Brain microvascular endothelial cell (primary cell): ENCODE measurements at places on chromosomes 12 and 14.
A peak's percentile ranks its signal among the peaks of the same experiment; 100 is the strongest.

GRCh38 chr12:74971201-74971600, 238.4 kb downstream of the KCNC2 start:
- no peak for DNase-seq

GRCh38 chr12:13099066-13099843, 4.2 kb downstream of the GSG1 start:
- DNase-seq, result no peak

DNA sequence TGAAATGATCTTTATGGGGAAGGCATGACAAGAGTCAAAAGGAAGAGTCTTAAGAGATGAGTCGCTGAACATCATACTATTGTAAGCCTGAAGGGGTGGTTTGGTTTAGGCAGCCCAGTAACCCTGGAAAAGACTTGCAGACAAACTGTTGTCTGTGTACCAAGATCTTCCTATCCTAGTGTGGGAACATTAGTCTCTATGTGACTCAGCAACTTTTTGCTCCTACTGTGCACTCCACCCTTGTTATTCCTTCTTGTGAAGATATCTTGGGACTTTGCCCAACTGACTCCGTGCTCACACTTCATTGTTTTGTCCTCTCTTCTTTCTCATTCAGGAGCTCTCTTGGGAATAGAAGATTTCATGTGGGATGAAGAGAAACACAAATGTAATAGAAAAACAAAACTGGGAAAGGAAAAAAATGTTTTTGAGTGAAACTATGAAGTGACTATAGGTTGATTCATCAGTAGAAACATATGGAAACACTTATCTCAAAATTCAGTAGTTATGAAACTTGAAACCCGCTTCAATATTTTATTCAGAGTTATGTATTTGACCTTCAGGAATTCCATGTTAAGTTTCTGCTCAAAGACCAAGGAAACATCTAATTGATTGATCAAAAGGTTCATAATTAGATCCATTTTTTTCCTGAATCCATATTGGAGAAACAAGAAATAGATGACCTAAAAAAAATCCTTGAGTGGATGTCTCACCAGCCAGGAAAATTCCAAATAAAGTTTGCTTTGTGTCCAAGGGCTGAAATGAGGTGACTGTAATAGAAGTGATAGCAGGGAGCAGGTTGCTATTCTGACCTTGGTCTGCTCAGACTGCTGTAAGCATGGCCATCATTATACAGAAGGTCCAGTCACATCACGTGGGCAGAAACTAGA, 67.2 kb downstream of the BTG1 start:
- DNase-seq, result peak; percentile 98

DNA sequence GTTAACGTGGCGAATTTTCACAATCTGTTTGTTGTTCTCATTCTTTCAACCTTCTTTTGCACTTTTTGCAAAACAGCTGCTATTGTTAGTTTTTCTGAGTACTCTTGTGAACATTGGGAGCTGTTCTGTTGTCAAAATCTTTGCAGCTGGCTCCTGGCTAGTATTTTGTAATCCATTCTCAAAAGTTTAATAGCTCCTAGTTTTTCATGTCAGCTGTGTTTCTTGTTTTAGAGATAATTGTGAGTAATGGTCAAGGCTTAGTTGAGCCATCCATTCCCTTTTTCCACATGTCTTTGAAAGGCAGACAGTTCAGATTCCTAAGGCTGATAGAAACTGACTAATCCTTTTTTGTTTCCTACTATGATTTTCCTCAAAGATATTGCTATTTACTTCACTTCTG, 39.1 kb upstream of the CRADD start:
- DNase-seq, result no peak

DNA sequence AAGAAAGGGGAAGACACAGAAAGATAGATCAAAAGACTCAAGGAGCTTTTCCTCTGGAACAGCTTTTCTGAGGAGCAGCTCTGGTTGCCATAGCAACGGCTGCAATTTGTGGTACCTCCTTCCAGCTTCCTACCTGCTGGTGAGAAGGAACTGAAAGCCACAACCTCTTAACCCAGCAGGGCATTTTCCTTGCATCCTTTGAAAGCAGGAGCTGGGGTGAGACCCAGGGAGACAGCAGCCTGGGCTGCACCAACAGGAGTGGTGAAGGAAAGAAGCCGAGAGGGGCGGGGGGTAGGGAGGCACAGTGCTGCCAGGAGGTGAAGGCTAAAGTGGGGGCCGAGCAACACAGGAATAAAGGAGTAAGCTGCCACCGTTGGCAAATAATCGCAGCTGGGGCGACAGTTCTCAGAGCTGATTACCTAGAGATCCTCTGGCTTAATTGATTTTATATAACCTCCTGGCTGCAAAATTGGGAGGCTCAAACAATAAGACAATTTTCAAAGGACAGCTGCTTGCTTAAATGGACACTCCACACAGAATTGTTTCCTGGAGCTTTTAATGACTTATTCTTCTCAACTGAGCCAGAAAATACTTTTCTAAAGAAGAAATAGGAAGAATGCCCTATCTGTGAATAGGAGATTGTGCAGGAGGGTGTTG, 129.4 kb downstream of the RPAP3 start:
- no peak for DNase-seq

DNA sequence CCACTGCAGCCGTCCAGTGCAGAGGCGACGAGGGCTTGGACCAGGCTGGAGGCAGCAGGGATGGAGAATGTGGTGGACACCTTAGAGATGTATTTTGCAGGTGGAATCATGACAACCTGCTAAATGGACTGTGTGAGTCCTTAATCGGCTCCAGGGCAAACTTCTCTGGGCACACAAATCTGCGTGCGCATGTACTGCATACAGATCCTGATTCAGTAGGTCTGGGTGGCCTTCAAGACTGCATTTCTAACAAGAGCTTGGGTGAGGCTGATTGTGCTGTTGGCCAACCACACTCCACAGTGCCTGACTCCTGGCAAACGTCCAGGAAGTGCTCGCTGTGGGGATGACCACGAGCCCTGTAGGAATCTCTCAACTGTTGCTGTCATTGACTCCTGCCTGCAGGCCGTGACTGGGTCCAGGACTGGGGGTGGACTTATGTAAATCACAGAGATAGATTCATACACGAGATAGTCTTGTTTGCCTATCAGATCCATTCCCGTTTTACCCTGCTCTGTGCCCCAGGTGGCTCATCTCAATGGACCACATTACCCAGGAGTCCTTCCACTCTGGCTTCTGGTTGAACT, 27.2 kb downstream of the JDP2 start:
- DNase-seq, result peak; percentile 57

- no peak for DNase-seq
These were observed 230.1 kb downstream of the ANO6 start for GRCh38 chr12:45446013-45446412.

DNA sequence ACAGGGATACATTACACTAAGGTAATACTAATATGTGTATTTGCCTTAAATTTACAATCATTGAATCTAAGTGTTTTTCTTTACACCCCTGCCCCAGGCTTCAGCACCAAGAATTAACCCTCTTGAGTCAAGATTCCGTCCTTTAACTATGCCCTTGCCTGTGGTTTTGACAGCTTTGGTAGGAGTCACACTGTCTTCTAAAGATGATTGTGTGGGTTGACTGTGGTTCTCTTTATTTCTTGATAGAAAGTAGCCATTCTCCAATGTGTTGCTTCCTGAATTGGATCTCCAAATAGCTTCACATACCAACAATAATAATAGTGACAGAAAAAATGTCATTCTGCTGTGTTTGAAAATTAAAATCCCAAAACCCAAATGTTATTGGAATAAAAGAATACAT, 3.6 kb downstream of the CLEC7A start:
- no peak for DNase-seq

DNA sequence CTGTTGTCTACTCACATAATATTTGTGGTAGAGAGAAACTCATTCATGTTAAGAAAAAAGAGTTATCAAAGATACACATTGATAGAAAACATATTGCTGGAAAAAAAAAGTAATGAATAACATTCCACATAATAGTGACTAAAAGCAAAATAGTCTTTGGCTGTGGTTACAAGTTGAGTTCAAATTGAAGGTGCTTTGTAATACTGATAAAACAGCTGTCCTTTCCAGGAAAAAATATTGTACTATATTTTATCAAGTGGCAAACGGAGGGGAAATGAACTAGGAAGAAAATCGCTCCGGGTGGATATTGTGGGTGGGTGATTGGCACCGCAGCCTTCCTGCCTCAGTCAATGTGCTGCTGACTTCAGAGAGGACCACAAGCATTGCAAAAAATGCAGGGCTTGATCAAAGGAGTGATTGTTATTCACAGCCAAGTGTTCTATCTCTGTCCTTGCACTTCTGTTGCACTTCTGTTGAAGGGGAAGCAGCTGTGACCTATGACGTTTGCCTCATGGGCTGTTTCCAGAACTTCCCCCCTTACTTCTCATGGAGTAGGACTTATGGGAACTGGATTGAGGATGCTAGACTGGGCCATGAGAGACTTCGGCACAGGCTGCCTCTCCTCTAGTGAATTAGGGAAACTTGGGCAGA, 114.4 kb downstream of the VRK1 start:
- DNase-seq, result no peak

- DNase-seq, result no peak
These were observed 94.5 kb upstream of the PELI2 start for GRCh38 chr14:56023661-56024081.

DNA sequence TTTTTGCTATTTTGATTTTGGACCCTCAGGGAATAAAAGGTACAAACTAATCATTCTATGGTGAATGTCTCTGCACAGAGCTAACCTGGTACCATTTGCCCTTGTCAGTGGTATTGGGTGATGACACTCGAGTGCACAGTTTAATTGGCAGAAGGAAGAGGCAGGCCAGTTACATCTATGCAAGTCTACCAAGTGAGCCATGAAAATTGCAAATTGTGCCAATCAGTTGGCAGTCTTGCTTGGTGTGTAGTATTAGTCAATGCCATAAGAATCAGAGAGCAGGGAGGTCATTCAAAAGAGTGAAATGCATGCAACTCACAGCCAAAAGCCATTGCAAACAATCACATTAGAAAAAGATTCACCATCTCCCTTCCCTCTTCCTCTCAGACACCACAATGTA, 479.6 kb downstream of the ADAMTS20 start:
- DNase-seq, result no peak

- DNase-seq, result peak; percentile 45
These were observed 3.0 kb downstream of the SMCO3 start for GRCh38 chr12:14810953-14811483.

DNA sequence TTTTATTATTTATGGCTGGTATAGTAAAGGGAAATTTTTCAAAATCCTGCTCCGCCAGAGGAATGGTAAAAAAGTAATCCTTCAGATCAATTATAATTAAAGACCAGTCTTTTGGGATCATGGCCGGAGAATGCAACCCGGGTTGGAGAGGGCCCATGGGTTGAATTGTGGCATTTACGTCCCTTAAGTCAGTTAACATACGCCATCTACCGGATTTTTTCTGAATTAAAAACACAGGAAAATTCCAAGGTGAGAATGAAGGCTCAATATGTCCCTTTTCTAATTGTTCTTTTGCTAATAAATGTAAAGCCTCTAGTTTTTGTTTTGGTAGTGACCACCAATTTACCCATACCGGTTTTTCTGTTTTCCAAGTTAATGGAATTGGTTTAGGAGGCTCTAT, 602.8 kb downstream of the ALG10 start:
- peak; percentile 0 for DNase-seq
